Renal cortex interstitium (tissue), 15 donors: ENCODE measurements at places on chromosomes 1 and 21.

DNA sequence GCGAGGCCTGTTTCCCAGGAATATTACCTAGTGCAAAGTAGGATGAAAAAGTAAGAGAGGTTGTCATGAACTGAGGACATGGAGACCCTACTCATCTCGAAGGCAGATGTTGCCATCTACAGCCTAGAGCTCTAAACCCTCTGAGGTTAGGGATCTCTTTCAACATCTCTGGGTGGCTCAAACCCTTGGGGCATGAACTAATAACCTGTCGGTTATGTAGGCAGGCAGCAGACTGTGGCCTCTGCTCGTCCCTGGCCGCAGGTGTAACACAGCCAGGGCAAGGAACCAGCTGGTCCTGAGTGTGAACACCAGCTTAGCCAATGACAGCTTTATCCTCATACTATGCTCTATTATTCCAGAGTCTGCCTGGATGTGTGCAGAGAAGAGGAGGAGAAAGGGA, 13.2 kb downstream of the CAPZB start:
- no peak for DNase-seq

DNA sequence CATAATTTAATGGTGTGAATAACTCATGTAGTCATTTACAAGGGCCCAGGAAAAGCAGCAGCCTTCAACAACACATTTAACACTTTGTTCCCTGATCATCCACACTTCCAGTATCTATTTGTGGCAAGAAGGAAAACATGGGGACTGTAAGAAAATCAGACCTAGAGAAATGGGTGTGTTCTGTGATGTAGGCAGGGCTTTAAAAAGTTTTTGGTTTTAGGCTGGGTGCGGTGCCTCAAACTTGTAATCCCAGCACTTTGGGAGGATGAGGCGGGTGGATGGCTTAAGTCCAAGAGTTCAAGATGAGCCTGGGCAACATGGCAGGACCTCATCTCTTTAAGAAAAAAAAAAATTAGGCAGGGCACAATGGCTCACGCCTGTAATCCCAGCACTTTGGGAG, 14.2 kb upstream of the WDR47 start:
- DNase-seq = no peak

DNA sequence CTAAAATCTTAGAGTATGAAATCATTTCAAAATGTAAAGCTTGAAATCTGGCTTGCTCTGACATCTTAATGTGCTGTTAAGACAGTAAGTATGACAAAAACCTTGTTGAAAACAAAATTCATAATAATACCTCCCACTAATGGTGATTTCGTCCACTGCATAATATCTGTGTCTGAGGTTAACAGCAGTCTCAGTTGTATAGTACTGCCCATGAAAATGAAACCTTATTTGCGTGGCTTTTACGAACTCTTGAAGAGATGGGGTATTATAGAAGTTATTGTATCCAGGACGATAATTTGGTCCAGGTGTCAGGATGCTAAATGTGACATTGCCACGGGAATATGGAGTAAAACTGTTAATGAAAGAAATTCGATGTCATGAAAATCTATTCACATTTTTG, 99.9 kb downstream of the USH2A start:
- DNase-seq = no peak

- no peak for DNase-seq
Measured at GRCh38 chr1:119827010-119827409, 15.8 kb upstream of the REG4 start.

DNA sequence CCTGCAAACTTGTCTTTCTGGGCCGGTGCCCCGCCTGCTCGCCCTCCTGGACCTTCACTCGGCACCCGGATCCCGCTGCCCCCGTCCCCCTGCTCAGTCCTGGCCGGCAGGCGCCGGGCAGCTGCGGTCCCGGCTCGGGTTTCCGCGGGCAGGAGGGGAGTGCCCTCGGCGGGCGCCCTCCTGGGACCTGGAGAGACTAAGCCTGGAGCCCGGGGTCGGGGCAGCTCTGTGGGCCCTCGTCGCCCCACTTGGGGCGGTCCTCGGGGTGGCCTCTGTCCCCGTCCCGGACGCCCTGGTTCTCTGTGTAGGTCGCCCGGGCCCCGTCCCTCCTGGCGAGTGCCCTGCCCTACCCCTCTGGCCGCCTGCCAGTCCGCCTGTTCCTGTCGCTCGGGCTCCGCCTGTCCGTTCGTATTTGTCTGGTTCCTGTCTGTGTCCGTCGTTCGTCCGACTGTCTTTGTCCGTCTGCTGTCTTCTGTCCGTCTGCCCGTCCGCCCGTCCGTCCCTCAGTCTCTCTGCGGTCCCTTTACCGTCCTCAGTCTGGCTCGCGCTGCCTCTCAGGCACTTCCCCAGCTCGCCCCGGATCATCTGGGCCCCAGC, 490 bp downstream of the SERINC2 start:
- peak; percentile 43 for DNase-seq

DNA sequence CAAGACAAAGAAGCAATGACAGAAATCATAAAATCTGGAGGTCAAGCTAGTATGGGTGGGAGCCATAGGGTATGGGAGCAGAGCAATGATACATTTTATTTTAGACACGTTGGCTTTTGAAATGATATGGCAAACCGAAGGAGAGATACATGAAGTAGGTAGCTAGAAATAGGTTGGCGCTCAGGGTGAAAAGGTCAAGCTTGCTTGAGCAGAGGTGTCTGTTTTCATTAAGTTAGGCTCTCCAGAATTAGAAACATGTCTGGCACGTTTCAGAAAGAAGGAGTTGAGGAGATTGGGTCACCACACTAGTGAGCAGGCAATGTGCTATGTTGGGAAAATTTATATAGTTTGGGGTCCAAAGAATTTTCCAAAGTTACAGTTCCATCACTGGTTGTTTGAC, 151.4 kb downstream of the AMY1C start:
- DNase-seq = no peak
